ENCODE measurements at places on chromosomes 3 and 15.

DNA sequence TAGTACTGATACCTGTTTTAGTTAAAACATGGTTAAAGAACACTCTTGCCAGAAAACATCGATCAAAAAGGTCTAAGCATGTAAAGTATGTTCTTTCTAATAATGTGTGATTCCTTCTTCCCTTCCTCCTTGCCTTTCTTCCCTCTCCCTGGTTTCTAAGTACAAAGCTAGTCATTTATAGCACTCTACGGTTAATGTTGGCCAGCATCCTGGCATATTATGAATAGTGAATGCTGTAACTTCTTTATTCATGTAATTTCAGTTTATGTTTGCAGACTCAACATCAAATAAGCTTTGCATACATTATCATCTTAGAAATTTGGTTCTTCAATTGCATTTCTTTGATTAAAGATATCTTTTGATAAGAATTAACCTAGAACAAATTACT lies 27.1 kb downstream of the P2RY12 start:
- no peak for DNase-seq

GRCh38 chr3:130260918-130261317 lies 84.6 kb upstream of the COL6A5 start:
- DNase-seq, result no peak

DNA sequence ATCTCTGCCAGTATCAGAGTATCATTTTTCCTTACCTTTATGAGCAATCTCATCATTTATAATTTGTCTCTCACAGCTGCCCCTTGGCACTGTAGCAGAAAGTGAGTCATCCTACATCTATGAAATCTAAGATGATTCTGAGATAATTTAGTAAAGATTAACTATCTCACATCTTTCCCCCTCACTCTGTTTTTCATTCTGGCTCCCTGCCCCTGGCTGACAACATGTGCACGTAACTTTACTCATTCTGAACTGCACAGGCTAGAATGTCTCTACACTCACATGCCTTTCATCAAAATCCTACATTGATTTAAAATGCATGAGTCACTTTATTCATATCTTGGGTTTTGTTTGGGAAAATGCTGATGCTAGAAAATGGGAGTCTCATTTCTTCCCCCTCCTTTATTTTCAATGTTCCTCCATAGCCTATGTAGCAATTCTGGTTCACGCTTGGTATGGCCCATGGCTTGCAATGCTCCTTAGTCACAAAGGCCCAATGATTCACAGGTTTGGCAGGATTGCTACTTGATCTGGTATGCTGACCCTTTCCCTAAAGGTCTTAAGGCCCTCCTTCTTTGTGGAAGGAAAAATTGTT lies 838.5 kb downstream of the TUSC7 start:
- DNase-seq, result no peak

DNA sequence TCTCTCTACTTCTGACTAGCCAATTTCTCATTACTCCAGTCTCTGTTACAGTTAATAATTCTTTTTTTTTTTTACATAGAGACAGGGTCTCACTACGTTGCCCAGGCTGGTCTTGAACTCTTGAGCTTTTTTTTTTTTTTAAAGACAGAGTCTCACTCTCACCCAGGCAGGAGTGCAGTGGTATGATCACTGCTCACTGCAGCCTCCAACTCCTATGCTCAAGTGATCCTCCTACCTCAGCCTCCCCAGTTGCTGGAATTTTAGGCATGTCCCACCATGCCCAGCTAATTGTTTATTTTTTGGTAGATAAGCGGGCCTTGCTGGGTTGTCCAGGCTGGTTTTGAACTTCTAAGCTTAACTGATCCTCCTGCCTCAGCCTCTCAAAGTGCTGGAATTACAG lies 13.6 kb downstream of the IP6K1 start:
- DNase-seq, result no peak

GRCh38 chr15:73921254-73921925 lies 4.9 kb upstream of the LOXL1 start:
- no peak for DNase-seq

DNA sequence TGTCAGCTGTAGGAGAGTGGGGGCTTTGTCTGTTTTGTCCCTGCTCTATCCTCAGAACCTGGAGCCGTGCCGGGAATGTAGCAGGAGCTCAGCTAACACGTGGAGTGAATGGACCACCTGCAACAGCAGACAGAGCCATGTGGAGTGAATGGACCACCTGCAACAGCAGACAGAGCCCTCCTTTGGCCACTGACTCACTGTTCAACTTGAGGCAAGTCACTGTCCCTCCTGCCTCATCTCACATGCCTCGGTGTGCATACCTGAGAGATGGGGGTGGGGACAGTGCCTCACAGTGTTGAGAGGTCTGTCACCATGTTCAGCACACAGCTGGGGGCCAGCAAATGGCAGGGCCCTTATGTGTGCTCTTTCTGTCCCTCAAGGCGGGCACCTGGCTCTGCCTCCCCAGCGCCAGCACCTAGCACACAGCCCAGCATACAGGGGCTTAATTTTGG lies 27.9 kb downstream of the FEM1B start:
- no peak for DNase-seq

Data from stimulated activated CD4-positive, alpha-beta T cell treated with anti-CD3 and anti-CD28 coated beads, Interleukin-12 subunit alpha, Interleukin-12 subunit beta, amount 100 ng/mL, for 48 hours (primary cell).